ENCODE measurements at places on chromosomes 16 and 17.
A peak's percentile ranks its signal among the peaks of the same experiment; 100 is the strongest.

GRCh38 chr17:57484081-57484666 lies 227.9 kb downstream of the MSI2 start:
- no peak for DNase-seq

GRCh38 chr16:77787452-77787851 lies 912 bp upstream of the VAT1L start:
- no peak for DNase-seq

- DNase-seq: no peak
Observed at GRCh38 chr17:17751489-17752088, 70.3 kb downstream of the RAI1 start.

DNA sequence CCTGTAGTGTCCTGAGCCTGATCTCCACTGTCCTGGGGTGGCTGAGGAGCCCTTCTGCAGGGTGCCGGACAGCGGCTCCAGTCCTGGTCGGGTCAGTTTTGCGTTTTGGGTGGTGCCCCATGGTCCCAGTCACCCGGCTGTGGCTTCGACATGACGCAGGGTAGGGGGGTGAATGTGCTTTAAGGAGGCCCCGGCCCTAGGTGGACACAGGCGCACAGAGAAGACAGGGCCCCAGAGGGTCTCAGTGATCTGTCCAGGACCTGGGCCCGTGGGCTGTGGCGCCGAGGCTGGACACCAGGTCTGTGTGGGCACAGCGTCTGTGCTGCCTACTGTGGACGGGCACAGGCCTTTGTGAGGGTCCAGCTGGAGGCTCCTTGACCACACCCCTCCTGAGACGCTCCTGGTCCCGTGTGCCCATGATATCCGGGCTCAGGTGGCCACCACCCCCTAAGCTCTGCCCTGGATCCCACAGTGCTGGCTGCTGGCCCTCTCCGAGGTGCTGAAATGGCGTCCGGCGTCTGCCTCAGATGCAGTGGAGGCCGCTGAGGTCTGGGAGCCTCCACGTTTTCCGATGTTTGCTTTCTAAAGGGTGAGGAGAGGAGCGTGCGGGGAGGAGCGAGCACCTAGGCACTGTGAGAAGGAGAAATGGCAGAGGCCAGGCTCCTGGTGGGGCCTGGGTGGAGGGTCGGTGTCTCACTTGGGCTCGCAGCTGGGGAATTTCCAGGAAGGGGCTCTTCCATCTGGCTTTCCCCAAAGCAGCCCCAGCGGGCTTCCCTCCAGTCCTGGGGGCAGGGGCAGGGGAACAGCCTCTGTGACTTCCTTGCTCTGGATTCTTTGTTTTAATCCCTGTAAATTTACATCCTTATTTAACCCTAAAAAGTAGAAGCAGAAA lies 56.1 kb upstream of the ACSF3 start:
- DNase-seq: no peak

GRCh38 chr16:54977211-54977610 lies 46.5 kb downstream of the IRX5 start:
- DNase-seq: no peak

GRCh38 chr17:18353541-18353940 lies 9.8 kb downstream of the SHMT1 start:
- DNase-seq: no peak

- DNase-seq: no peak
Observed at GRCh38 chr17:50627782-50628601, 6.7 kb upstream of the ABCC3 start.

GRCh38 chr16:48628359-48628985 lies 18.5 kb upstream of the N4BP1 start:
- DNase-seq: peak; percentile 67

GRCh38 chr16:2040787-2041522 lies 6.7 kb downstream of the NTHL1 start:
- DNase-seq: no peak

- no peak for DNase-seq
Observed at GRCh38 chr16:85625053-85625452, 11.9 kb downstream of the GSE1 start.

DNA sequence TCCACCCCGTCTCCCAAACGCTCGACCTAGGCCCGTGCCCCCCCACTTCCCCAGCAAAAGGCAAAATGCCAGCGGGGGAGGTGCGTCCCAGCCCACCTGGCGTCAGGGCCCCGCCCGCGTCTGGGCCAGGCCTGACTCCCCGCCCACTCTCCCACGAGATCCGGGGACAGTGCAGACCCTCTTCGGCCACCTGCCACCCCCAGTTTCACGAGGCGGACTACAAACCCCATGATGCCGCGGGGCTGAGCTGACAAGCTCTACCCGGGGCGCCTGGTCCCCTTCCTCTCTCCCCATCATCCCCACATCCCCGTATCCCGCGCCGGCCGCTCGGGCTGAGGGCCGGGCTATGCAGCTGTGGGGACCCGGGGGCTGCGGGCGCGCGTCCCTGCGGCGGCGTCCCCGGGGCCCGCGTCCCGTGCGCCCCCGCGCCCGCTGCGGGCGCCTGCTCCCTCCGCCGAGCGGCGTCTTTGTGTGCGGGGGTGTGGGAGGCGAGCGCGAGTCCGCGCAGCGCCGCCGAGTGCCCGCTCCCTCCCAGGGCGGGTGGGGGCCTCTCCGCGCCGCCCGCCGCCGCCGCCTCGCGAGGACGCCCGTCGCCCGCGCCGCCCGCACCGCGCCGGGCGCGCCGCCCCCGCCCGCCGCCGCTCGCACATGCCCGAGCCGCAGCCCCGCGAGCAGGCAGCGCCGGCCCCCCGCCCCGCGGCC lies at the start of gene ANKRD13B:
Gene ANKRD13B (plus strand): TSS at position 283 of the 702 bp plus-strand sequence. CDS start 490 bp downstream, outside the sequence.
- DNase-seq: no peak

DNA sequence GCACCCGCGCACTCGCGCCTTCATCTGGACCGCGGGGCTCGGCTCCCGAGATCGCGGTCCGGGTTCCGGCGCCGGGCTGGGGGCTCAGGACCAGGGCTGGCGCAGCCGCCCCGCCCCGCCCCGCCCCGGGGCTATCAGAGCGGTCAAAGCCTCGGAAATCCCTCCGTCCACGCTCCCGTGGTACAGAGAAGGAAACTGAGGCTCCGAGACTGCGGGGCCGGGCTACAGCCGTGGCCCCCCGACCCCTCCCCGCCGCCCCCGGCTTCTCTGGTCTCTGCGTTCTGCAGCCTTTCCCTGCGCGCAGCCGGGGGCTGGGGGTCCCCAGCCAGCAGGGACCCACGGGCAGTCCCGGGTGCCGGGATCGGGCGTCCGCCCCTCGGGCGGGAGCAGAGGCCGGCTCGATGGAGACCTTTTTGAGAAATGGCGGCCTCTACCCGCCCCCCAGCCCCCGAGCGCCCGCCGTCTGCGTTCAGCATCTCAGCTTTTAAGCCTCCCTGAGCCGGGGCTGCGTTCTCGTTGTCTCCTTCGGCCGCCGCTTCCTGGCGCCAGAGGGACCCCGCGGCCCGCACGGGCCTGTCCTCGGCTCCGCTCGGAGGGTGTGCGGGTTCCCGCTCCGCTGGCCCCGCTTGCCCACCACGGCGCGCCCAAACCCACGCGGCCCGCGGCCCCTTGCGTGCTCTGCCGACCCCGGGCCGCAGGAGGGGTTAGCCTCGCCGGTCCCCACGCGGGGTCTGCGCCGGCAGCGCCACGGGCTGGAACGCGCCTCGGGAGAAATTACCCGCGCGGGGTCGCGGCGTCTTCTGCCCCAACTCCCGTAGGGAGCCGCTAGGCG lies 1.5 kb upstream of the NPTX1 start:
- no peak for DNase-seq

GRCh38 chr16:78666318-78666717 lies 566.9 kb downstream of the WWOX start:
- no peak for DNase-seq

- no peak for DNase-seq
Observed at GRCh38 chr17:77829843-77830799, 128.4 kb upstream of the TNRC6C start.

DNA sequence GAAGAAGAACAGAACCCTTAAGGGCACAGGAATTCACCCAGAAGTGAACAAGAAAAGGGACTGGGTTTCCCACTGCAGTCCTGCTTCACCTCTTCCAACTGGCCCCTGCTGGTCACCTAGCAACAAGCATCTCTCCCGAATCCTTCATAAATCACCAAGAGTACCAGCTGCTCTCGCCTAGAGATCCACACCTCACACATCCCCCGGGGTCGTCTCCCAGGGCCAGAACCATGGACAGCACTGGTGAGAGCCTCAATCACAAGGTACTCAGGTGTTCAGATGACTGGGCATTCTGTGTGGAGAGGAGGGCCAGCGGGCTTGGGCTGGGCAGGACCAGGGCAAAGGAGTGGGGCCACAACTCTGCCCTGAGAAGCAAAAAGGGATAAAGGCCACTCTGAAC lies 65.9 kb downstream of the CCT6B start:
- DNase-seq: no peak

- DNase-seq: no peak
Observed at GRCh38 chr16:8853150-8853549, 15.7 kb downstream of the CARHSP1 start.

GRCh38 chr17:59289981-59290301 lies 41.5 kb upstream of the YPEL2 start:
- DNase-seq: no peak

DNA sequence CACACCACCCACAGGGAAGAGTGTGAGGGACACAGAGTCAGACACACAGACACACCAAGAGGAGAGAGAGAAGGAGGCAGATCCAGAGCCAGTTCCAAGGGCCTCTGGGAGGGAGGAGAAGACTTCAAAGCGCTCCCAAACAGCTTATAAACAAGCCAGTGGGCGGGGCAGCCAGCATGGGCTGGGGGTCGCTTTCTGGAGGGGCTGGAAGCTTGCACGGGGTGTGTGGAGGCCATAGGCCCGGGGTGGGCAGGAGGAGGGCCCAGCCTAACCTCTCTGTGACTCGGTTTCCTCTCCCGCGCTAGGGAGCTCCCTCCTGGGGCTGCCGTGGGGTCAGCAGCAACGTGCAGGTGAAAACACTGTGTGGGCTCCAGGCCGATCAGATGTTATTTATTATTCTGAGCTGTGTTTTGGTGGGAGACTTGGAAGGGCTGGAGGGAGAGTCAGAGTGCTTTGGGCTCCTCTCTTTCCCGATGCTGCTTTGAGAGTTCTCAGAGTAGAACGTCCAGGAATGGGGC lies 2.5 kb upstream of the WFIKKN2 start:
- no peak for DNase-seq

DNA sequence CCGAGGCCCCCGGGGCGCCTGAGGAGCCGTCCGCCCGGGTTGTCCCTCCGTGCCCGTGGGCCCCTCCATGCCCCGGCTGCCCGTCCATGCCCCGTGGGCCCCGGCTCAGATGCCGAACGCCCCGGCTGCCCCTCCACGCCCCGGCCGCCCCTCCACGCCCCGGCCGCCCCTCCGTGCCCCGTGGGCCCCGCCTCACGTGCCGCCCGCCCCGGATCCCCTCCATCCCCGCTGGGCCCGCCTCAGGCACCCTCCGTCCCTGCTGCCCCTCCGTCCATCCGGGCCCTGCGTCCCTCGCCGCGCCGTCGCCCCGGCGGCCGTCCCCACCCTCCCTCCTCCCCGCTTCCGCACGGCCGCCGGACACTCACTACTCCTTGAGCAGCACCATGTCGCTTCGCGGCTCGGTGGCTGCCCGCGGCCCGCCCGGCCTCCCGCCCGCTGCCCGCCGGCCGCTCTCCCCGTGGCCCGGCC lies 382 bp downstream of the PITPNA start:
- DNase-seq: no peak

- DNase-seq: no peak
Observed at GRCh38 chr16:2774161-2774891, 2.8 kb downstream of the ELOB start.

DNA sequence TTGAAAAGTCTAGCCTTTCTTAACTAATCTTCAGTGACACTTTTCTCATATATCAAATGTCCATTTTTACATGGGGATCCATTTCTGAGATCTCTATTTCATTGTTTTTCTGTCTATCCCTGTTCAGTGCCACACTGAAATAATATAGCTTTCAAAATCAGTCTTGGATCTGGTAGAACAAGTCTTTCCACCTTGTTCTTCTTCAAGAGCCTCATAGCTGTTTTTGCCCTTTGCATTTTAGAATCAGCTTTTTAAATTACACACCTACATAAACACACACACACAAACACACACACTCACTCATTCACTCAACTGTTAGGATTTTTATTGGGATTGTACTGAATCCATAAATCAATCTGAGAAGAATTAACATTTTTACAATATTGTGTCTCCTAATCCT lies 19.2 kb downstream of the GSDMB start:
- DNase-seq: no peak

DNA sequence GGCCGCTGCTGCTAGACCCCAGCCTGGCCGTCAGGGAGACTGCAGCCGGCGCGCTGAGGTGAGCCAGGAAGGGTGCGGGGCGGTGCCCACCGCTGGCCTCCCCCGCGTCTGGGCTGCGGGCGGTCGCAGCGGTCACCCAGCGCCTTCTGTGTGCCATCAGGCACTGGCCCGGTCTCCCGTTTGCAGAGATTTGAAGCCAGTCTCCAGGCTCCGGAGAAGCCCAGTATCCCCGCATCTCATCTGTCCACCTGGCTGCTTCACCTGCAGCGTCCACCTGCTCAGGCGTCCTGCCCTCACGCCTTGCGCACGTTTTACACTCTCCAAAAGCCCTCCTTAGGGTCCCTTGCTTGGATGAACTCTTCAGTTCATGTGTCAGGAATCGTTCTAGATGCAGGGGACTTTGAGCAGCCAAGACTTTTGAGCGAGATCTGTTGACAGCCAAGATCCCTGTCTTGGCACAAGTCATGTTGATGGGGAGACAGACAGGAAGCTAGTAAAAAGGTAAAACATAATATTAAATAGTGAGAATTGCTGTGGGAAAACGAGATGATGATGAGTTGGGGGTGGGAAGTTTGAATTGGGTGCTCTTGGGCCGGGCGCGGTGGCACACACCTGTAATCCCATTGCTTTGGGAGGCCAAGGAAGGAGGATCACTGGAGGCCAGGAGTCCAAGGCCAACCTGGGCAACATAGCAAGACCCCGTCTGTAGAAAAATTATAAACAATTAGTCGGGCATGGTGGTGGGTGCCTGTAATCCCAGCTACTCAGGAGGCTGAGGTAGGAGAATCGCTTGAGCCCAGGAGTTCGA lies 916 bp downstream of the HEATR3 start:
- DNase-seq: no peak

Data from vagina (tissue), 2 donors.